H1 (cell line): ENCODE measurements at places on chromosomes 7 and 10. TPM values are rescaled to one million over a fixed set of nuclear protein-coding genes. Genes with fewer than 3 reads are reported as not detected.

- DNase-seq = no peak
These were observed 135.6 kb downstream of the TMEM168 start for GRCh38 chr7:112654322-112655216.

- DNase-seq = no peak
These were observed 976 bp upstream of the H2BK1 start for GRCh38 chr7:151211155-151211772.

GRCh38 chr10:83852146-83852545, 287.2 kb upstream of the GHITM start:
- no peak for DNase-seq

DNA sequence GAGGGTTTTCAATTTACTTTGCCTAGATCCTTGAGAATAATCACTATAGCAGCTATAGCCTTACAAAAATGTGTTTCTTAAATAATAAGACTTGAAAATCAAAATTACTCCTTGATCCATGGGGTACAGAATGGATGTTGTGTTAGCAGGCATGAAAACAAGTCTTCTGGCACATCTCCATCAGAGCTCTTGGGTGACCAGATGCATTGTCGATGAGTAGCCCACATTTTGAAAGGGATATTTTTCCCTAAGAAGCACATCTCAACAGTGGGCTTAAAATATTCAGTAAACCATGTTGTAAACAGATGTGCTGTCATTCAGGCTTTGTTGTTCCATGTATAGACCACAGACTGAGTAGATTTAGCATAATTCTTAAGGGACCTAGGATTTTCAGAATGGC, 827.8 kb downstream of the GRM8 start:
- no peak for DNase-seq

GRCh38 chr7:155752756-155753445, 59.4 kb downstream of the SHH start:
- no peak for DNase-seq

GRCh38 chr10:35224045-35224740, 97.5 kb downstream of the CREM start:
- peak; percentile 43 for DNase-seq

GRCh38 chr7:38296059-38296857, 22.8 kb upstream of the TARP start:
- DNase-seq = no peak

- no peak for DNase-seq
These were observed 12.0 kb downstream of the EVX1 start for GRCh38 chr7:27254625-27255024.

DNA sequence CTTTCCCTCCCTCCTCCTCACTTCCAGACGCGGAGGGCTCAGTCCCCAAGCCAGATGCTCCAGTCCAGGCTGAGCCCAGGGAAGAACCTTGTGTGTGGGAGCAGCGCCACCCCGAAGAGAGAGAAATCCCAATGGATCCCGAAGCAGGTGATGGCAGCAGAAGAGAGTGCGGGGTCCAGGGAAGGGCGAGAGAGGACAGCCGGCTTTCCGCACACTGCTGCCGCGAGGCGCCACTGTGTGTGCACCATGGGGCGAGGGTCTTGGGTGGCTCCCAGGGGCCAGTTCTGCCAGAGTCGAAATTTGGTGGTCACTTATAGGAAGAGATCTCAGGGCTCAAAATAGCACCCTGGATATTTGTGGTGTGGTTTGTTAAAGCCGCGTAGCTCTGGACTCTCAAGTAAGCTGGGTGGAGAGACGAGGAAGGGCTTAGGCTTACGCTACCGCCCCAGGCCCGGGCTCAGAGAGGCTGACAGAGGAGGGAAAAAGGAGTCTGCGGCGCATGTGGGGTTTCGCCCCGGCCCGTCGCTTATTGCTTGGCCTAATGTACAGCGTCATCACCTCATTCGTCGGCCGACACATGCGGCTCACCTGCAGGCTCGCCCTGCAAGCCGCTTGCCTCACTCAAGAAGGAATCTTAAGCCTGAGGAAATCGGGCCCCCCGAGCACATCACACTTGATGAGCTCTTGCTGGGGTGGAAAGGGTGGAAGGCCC, 12.1 kb downstream of the ZNF282 start:
- no peak for DNase-seq

- DNase-seq = no peak
These were observed 29.7 kb downstream of the ZFAND2A start for GRCh38 chr7:1130021-1130990.

- DNase-seq = no peak
These were observed 141.9 kb downstream of the ADK start for GRCh38 chr10:74292871-74293427.

GRCh38 chr7:64999165-65000004, 7.1 kb downstream of the ERV3-1 start:
- no peak for DNase-seq

DNA sequence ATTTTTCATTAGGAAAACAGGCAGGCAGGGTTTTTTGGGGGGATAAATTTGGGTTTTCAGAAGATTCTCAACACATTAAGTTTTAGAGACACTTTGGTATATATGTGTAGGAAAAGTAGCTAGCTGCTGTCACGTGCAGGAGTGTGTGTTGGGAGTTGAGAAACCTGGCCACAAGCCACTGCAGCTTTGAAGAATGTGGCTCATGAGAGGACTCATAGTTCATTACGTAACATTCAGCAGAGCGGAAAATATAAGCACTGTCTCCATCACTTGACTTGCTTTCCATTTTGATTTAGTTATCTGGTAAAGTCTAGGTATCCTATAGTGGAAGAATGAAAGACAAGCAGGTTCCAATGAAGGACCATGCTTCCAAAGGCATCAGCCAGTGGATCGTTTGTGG, 31.2 kb downstream of the SMNDC1 start:
- no peak for DNase-seq

- DNase-seq = peak; percentile 67
These were observed 26.2 kb downstream of the ABLIM1 start for GRCh38 chr10:114631666-114632417.

DNA sequence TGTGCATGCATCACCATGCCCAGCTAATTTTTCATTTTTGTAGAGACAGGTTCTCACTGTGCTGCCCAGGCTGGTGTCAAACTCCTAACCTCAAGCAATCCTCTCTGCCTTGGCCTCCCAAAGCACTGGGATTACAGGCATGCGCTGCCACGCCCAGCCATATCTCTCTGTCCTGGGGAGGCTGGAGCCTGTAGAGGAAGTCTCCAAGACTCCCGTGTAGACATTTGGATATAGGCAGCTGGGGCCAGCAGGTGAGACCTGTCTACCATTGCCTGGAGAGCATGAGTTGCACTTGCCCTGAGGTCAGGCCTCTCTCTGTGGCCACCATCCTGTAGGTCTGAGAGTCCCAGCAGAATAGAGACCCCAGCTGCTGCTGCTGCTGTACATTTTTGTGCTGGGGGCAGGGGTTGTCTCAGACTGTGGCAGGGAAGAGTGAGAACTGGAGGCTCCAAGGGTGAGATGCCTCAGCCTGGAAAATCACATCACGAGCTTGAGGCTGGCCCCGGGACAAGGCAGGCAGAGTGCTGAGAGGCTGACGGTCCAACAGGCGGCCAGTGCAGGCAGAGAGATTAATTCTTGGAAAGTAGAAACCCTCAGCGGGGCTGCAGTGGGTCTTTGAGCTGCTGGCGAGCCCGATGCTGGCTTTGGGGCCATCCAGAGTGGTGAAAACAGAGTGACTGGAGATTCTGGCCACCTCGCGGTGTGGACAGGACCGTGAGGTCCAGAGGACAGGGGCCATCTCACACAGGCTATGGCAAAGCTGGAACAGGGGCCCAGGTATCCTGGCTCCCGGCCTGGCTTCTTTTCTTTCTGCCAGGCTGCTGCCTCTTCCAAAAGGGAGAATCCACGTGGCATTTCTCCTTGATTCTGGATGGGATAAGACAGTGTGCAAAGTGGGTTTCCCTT, 60.9 kb downstream of the TMEM270 start:
- DNase-seq = no peak

DNA sequence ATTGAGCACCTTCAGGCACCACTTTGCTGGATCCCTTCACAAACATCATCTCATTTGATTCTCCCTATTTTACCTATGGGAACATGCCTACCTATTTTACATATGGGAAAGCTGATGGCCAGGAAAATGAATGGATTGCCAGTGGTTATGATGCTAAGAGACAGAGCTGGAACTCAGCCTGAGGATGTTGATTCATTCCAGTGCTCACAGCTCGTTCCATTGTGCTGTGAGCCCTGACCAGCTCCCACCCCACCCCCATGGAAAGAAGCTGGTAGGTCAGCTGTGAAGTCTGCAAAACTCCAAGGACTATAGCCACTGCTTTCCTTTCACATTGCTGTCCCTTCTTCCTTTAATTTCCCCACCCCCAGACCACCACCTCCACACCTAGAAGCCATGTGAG, 9.6 kb downstream of the UBTD1 start:
- no peak for DNase-seq

Gene PRPS1L1
- not detected in 2 replicates for total RNA-seq

Gene BICC1
- 0.73 and 1.0 TPM in 2 replicates for total RNA-seq

Gene AASS
- 383 and 394 TPM in 2 replicates for total RNA-seq

Gene DOCK4
- total RNA-seq = 23.6 and 26.9 TPM in 2 replicates

Gene ZNF365
- 0.42 and 0.43 TPM in 2 replicates for total RNA-seq

Gene PKD1L1
- 0.22 and 0.25 TPM in 2 replicates for total RNA-seq

Gene CALML5
- total RNA-seq = 0.38 TPM in 1 of 2 replicates, not detected in the other

Gene SH2D4B
- total RNA-seq = 0.10 and 0.13 TPM in 2 replicates
